ENCODE measurements at places on chromosomes 1 and 21.

DNA sequence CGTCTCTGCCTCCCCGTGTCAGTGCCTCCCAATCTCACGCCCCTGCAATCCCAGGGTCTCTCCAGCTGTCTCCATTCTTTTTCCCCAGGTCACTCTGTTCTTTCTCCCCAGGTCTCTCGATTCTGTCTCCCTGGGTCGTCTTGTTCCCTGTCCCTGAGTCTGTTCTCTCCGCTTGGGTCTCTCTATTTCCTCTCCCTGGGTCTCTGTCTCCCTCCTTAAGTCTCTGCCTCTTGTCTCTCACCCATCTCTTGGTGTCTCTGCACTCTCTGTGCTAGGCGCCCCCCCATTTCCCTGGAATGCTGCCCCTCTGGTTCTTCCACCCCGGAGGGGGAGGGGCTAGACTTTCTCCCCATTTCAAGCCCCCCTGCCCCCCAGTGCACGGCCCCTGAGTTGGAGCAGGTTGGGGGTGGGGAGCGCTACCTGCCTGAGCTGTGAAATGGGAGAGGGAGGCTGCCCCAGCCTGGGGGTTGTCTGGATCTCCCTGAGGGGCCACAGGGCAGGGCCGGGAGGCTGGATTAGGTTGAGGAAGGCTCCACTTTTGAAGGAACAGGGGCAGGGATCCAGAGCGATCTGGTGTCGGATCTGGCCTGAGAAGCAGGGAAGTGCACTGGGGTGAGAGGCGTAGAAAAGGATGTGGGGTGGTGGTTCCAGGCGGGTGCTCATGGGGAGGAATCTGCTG, 1.4 kb downstream of the PTPRF start:
- no peak for DNase-seq

- DNase-seq = no peak
Observed at GRCh38 chr1:74731399-74732052, 1.3 kb downstream of the CRYZ start.

DNA sequence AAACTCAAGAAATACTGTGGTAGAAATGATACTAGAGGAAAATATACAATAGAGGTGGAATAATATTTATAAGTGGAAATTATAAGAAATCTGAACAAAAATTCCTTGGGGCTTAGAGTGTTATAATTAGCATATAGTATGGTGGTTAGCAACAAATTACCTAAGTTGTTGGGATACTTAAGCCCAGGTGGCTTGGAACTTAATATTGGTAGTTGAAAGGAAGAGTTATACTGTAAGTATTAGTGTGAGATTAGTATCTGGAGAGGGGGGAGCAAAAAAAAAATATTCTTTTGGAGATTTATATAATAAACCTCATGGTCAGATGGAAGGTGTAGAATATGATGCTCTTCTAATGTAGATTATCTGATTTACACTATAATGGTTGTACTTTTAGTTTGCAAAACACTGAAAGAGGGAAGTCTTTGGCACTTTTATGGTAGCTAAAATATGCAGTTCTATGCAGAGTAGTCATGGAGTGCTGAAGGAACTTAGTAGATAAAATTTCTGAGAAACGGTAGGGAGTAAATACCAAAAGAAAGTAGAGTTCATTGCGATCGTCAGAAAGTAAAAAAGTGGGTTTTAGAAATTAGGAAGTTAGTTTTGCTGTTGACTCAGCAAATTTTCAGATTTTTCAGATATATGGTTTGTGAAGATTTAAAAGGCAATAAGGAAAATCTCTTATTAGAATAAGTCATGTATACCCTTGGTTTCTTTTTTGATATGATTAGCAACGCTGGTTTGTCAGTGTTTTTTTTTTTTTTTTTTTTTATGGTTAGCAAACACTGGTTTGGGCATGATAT, 45.7 kb downstream of the MTF2 start:
- DNase-seq = no peak

GRCh38 chr1:23793018-23793781, 2.3 kb downstream of the LYPLA2 start:
- DNase-seq = no peak

DNA sequence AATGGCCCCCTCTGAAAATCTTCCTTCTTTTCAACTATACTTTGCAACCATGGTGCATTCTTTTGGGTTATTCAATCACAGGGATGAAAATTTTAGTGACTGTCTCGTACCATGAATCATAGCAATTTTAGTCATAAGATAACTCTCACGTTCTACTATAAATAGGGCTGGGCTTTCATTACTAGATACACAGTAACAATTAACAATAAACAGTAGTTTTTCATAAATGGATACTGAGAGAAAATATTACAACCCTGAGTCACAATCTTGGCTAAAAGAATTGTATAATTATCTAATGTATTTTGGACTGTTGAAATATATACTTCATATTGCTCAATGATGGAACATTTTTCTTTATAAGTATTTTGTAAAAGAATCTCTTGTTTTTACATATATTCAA, 96.1 kb downstream of the TEX35 start:
- no peak for DNase-seq

DNA sequence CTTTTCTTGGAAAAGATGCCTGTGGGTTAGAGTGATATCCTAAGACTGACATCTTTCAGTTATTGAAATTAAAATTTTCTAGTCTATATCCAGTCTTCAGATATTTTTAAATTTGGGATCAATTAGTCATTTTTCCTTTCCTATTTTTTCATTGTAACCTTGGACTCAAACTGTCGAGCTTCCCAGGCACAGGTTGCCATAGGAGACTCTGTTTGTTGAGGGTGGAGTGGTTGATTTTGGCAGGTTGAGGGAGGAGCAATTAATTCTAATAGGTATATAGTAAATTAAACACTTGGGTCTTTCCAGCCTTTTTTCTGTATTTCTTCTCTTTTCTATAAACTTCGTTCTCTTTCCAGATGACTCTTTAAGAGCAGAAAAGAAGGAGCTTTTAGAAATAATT, 326.8 kb downstream of the ASTN1 start:
- DNase-seq = no peak

DNA sequence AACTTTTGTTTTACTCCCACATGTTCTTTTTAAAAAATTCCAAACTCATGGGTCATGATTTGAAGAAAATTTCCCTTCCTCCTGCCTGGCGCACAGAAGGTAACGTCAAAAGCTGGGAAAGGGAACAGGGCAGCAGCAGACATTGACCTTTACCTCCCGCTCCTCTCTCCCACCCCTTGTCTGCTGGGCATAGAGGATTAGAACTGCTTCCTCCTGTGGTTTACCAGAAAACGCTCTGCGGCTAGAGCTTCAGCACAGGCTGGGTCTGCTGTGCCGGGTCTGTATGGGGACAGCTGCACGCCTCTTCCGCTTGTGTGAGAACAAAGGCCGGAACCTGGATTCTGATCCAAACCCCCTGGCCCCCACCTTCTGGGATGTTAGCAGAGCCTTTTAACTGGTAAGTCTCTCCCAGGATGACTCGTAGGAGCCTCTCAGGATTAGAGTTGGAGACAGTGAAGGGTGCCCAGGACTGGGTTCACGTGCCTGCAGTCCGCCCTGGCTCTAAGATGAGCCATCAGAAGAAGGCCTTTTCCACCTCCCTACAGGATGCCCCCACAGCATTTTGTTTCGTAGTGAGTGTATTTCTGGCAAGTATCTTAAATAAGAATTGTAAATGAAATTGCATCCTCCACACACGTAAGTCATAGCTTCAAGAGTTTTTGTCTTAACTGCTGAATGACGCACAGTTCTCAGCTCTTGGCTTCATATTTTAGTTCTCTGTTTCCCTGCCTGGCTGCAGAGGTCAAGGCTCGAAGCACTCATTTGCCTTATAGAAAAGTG, 5.2 kb downstream of the H6PD start:
- DNase-seq = no peak

- no peak for DNase-seq
Observed at GRCh38 chr1:245829826-245830225, 675.0 kb downstream of the KIF26B start.

- DNase-seq = no peak
Observed at GRCh38 chr1:206713910-206714312, 29.2 kb downstream of the MAPKAPK2 start.

GRCh38 chr1:60678802-60679201, 403.6 kb upstream of the NFIA start:
- DNase-seq = no peak
